ENCODE measurements at places on chromosomes 6 and 20.

- DNase-seq = peak; percentile 12
Measured at GRCh38 chr6:34248198-34248726, 544 bp downstream of the SMIM29 start.

GRCh38 chr6:14453712-14454472, 336.3 kb downstream of the CD83 start:
- no peak for DNase-seq

GRCh38 chr6:157455731-157456523, 74.9 kb downstream of the ZDHHC14 start:
- no peak for DNase-seq

- no peak for DNase-seq
Measured at GRCh38 chr6:159527351-159527750, 165.7 kb downstream of the SOD2 start.

DNA sequence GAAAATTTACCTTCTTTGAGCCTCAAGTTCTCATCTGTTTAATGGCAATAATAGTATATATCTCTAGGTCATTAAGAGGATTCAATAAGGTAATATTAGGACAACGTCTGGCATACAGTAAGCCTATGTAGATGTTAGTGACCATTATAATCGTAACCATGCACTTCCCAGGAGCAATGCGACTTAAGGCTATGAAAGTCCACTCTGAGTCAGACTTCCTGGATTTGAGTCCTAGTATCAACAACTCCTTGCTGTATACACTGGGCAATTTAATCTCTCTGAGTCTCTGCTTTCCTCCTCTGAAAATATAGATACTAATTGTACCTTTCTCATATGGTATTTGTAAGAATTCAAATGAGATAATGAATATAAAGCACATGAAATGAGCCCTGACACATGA, 168.1 kb upstream of the HDDC2 start:
- no peak for DNase-seq

DNA sequence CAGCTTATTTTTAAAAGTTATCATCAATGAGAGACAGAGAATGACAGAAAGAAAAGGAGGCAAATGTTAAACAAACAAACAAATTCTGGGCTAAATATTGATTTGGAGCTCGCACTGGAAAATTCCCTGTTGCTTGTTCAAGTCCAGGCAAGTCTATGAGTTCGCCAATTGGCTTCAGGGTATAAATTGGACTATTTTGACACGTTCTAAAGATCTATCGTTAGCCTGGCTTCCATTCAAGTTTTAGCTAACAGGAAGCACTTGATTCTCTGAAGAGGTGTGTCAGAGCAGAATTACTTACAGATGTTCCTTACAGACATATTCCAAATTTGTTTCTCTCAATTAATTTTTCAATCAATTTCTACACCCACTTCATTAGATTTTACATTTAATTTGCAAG, 15.8 kb upstream of the RFPL4B start:
- DNase-seq = no peak

DNA sequence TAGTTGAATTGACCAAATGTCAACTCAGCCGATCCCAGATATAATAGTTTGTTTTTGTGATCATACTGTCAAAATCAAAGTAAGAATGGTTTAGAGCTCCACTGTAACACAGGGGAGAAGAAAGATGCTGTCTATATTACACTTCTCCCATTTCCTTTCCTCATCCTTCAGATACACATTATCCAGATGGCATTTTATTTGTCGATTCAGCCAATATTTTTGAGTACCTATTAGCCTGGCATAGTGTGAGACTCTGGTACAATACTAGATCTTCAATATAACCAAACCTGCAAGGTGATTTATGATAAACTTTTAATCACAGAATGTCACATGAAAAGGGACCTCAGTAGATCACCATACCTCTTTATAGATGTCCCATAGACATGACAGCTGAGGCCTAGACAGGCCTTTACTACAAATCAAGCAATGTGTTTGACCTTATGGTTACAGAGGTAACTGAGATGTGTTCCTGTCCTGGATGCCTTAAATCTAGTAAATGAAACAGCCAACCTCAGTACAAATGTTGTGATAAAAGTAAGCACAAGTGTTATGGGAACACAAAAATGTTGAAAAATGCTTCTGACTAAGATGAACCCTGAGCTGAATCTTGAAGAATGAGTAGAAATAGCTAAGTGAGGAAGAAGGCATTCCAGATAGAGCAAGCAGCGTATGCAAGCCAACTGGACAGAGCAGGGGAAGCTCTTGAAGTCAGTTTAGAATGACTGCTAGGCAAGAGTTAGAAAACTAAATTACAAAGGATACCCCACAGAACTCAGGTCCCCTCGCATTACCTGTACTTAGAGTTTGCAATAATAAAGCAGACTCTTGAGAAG, 1.9 kb downstream of the FBXO9 start:
- no peak for DNase-seq

DNA sequence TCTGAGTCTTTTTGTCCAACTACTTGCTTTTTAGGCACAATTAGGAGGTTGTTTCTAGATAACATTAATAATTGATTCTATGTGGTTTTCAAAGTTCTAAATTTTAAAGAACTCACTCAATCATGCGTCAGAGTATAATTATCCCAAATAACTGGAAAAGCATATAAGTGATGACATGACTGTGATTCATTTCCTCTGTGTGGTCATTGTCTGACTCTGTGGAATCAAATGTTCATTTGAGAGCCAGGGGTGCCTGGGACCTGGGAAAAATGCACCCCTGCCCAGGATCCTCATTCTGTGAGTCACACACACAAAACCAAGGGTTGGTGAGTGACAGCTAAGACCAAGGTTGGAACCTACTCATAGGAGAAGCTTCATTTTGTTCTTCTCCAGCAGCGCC, 127.1 kb upstream of the MLIP start:
- no peak for DNase-seq

GRCh38 chr6:123648020-123648580, 11.3 kb upstream of the TRDN start:
- no peak for DNase-seq
